ENCODE measurements at places on chromosomes 6 and 20.

DNA sequence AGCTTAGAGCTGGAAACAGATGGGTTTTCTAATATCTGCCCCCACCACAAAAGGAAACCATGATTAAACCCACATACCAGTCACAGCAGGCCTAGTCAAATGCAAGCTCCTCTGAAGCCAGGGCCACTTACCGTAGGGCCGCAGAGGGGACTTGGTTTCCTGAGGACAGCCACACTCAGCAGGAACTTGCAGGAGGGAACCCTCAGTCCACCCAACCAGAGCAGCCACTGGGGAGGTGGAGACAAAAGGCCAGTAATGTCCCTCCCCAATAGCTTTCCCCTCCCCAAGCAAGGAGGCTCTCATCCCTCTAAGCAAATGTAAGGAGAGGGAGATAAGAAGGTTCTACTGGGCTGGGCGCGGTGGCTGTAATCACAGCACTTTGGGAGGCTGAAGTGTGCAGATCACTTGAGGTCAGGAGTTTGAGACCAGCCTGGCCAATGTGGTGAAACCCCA lies 384.4 kb upstream of the JARID2 start:
- DNase-seq = no peak

- no peak for DNase-seq
These were observed 49.9 kb upstream of the ADGRF1 start for GRCh38 chr6:47091886-47092668.

DNA sequence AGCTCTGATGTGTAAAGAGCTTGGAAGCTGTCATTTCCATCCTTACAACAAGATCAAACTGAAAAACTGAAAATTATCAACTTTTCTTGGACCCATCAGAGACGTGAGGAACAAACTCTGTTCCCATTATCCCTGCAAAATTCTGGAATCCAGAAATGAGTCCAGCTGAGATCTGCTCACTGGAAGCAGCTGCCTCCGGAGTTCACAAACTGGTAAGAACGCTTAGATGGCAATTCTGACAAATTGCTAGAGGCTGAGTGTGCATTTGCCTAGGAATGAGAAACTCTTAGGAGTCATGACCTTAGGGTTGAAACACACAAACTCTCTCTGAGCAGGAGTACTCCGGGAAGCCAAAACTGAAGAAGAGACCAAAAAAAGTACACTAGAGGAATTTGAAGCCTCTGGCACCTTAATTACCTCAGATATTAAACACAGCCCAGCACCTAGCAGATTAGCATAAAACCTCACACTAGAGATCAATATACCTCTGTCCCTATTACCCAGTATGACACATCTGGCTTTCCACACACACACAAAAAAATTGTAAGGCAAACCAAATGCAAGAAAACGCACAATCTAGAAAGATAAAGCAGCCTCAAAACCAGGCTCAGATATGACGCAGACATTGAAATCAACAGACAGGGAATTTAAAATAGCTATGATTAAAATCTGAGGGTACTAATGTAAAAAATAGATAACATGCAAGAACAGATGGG lies 233.5 kb upstream of the SGK1 start:
- DNase-seq = peak; percentile 50

- DNase-seq = no peak
These were observed 212.4 kb upstream of the ARID1B start for GRCh38 chr6:156564807-156565149.

GRCh38 chr6:129679758-129680157 lies 30.2 kb downstream of the ARHGAP18 start:
- DNase-seq = no peak

GRCh38 chr20:42857446-42857845 lies 332.3 kb downstream of the PTPRT start:
- no peak for DNase-seq

GRCh38 chr20:60255415-60255814 lies 297.2 kb downstream of the CDH26 start:
- DNase-seq = no peak

GRCh38 chr20:50213531-50214106 lies 23.0 kb downstream of the CEBPB start:
- no peak for DNase-seq

GRCh38 chr20:22962567-22963439 lies 72.3 kb upstream of the SSTR4 start:
- no peak for DNase-seq

GRCh38 chr6:7827142-7827541 lies 83.4 kb downstream of the TXNDC5 start:
- peak; percentile 63 for DNase-seq

DNA sequence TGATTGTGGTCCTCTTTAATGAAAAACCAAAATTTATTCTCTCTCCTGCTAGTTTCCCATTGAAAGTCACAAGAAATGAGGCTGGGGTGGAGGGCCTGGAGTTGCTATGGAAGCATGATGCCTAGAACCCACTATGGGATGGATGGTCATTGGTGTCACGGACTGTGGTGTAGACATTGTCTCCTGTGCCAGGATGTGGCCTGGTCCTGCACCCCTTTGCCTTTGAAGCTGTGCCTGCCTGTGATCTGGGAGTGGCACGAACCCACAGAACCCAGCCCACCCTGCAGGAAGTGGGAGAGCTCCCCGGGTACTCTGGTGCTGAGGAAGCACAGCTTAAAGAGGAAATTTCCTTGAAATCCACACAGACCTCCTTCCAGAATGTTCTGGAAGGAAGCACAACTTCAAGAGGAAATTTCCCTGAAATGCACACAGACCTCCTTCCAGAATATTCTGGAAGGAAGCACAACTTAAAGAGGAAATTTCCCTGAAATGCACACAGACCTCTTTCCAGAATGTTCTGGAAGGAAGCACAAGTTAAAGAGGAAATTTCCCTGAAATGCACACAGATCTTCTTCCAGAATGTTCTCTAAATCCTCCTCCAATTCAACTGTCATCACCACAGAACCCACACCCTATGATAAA lies 105.6 kb downstream of the CDH26 start:
- DNase-seq = no peak

DNA sequence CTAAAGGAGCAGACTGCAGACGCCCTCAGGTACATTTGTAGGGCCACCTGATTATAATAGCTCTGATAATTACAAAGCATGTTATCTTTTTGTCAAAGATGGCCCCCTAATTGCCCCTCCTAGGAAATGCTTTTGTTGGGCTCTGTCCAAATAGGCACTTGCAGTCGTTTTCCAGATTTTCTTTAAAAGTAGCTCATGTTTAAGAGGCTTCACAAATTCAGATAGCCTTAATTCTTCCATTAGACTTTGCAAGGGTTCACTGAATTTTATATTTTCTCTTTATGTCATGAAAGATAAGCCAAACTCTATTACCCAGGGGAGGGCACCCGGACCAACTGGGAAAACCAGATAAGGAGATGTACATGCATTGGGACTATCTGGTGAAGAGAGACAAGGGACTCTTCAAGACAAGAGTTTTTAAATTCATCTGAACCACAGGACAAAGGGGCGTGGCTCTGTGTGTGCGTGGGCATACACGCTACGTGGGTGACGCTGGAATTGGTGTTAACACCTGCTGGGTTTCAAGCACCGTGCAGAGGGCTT lies 95.6 kb downstream of the TOX2 start:
- no peak for DNase-seq

GRCh38 chr6:143684486-143684885 lies 6.7 kb downstream of the PHACTR2 start:
- no peak for DNase-seq

- no peak for DNase-seq
These were observed 153.0 kb downstream of the BCAS1 start for GRCh38 chr20:53917145-53918019.

DNA sequence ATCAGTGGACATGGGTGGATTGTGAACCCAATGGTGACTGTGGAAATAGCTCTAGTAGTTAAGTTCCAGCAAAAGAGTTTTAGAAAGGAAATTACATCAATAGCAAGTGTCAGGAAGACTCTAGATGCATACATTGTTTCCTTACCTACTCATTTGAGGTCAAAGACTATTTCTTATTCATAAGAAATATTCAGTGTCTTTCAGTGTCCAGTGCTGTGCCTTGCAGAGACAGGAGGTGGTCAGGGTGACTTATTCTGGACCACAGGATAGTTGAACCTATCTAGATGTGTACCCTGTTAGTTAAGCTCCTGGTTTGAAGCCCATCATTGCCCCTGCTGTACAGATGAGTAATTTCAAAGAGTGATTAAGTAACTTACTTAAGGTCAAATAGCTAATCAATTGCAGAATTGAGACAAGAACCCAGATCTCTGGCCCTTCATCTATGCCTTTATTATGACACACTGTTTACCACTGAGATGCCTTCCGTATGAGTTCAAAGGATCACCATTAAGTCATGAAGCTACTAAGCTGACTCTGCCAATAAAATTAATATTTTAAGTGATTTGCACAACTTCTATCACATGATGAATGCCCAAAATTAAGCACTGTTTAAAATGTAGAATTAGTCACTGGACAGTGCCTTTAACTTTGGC lies 136.1 kb downstream of the PDSS2 start:
- no peak for DNase-seq

- no peak for DNase-seq
These were observed 38.3 kb upstream of the HINT3 start for GRCh38 chr6:125918230-125918629.

- DNase-seq = no peak
These were observed 2.3 kb upstream of the ADGRB3 start for GRCh38 chr6:68632734-68633133.

GRCh38 chr6:166544296-166544605 lies 42.2 kb downstream of the RAMACL start:
- no peak for DNase-seq

GRCh38 chr6:123770247-123770949 lies 33.3 kb upstream of the NKAIN2 start:
- DNase-seq = no peak

- no peak for DNase-seq
These were observed 98.0 kb upstream of the SLC24A3 start for GRCh38 chr20:19114410-19114809.

DNA sequence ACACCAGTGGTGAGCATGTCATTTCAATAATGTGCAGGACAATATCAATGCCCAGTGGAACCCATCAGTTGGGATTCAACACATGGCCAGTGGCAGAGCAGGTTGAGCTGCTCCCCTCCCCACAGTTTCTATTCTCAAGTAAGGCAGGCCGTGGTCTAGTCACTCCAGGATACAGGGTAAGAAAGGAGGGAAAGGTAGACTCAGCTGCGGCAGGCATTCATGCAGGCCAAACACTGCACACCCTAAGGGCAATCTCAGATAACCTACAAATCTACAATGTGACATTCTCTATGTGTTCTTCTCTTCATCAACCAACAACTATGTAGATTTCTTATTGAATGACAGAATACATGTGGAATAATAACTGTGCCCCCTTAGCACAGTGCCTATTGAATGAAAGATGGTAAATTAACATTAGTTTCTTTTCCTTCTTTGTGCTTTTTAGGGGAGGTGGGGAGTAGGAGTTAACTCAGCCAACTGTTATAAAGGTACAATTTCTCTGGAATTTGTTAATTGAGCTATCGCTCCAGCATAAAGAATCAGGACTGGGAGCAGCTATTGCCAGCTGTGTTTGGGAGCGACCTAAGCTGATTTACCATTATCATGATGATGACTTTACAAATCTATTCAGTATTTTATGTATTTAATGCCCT lies 89.7 kb downstream of the FAM50B start:
- no peak for DNase-seq

GRCh38 chr6:155143029-155143577 lies 120.7 kb upstream of the CLDN20 start:
- DNase-seq = no peak

DNA sequence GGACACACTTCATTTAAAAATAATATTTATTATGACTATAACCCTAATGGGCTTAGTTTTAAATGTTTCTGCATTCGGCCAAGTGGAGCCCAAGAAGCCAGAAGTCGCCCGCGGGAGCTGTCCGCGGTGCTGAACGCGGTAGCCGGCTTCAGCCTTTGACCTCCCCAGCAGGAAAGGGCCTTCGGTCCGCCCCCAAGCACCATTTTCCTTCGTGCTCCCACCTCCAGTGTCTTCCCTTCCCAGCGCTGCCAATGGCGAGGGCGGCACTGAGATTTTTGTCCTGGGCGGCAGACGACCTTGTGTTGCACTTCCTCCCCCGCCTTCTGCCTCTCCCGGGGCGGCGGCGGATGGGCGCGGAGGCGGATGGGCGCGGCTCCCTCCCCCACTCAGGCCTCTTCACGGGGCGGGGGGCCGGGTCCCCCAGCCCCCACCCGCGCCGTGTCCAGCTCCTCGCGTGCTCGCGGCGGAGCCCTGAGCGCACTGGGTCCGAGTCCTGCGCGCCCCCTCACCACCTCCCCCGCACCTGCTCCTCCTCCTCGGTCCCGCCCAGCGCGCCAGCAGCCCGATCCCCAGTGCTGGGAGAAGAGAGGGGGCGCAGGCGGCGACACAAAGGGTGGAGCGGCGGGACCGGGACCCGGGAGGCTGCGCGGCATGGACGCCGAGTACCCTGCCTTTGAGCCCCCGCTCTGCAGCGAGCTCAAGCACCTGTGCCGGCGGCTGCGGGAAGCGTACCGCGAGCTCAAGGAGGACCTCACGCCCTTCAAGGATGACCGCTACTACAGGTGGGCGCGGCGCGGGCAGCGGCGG lies 23.6 kb upstream of the TMEM181 start:
- peak; percentile 55 for DNase-seq

GRCh38 chr20:1844325-1845162 lies 50.7 kb upstream of the SIRPA start:
- no peak for DNase-seq

DNA sequence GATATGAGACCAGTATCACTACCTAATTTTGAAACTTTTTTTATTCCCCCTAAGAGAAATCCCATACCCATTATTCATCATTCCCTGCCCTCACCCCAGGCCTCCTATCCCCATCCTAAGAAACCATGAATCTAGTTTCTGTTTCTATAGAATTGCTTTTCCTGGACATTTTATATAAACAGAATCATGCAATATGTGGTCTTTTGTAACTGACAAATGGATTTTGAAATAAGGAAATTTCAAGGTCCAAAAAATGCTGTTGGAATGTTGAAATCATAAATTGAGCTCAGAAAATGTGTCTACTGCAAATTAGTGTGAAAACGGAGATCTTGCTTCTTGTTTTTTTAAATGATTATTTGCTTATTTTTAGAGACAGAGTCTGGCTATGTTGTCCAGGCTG lies 25.1 kb downstream of the RNF217 start:
- no peak for DNase-seq

GRCh38 chr6:7073821-7074525 lies 33.8 kb upstream of the RREB1 start:
- no peak for DNase-seq

- no peak for DNase-seq
These were observed 704.8 kb downstream of the PTPRT start for GRCh38 chr20:42484790-42485375.

DNA sequence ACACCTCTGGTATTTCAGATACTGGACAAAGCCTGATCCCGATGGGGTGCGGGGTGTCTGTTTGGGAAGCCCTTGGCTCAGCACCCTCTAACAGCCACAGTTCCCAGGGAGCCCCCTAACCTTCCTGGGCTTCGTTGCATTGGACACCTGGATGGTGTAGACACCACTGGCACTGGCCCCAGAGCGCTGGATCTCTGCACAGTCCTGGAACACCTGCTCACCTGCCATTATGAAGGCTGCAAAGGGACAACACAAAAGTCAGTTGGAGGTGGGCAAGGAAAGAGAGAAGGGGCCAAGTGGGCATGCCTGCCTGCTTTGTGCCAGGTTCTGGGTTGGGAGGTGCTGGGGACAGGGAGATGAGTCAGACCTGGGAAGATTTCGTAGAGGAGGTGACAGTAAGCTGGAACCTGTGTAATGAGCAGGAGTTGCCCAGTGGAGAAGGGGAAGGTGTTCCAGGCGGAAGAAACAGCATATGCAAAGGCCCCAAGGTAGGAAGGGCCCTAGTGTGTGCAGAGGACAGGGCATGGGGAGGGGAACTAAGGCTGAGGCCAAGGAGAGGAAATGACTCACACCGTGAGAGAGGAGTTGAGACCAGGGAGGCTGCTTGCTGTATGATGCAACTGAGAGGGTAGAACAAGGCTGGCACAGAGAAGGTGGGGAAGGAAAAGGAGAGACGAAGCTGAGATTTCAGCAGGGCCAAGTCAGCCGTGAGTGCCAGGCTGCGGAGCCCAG lies 34.9 kb downstream of the ANGPT4 start:
- DNase-seq = peak; percentile 21
